NCI-H1105 treated with DMSO at 0.1 percent for 48 hours (cell line): ENCODE measurements at places on chromosomes 7 and 10.

GRCh38 chr10:71878327-71879034, 27.4 kb upstream of the PSAP start:
- no peak for DNase-seq

DNA sequence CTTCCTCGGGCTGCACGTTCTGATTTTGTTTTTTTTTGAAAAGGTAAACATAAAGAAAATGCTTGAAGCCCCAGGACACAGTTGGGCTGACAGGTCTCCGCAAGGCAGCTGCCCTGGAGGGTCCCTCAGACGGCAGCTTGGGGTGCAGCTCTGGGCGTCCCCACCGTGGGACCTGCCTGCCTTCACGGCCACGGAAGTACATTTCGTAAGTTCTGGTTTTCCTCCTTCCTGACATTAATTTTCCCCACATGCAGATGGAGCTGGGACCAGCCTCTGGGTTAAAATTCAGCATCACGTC, 491.0 kb downstream of the DNAJB6 start:
- no peak for DNase-seq

- no peak for DNase-seq
Observed at GRCh38 chr7:20790375-20790774, 3.7 kb upstream of the SP8 start.

GRCh38 chr10:71796749-71797405, 23.6 kb upstream of the VSIR start:
- no peak for DNase-seq

- no peak for DNase-seq
Observed at GRCh38 chr7:3094701-3095445, 51.2 kb upstream of the CARD11 start.

DNA sequence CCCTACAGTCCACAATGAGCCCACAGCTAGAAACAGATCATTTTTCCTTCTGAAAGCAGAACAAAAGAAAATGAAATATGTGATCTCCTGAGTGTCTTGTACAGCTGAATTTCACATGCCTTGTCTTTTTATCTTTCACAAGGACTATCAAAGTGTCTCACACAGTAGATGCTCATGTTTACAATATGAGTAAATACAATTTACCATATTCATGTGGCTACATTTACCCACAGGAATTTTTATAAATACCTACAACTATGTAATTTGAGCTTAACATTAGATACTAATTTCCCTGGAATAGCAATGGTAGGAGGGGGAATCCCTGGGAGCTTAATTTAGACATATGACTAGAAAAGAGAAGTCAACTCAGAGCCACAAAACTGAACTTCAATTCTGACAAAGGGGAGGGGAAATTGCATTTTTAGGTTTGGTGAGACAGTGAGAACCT, 186.2 kb downstream of the MACC1 start:
- DNase-seq: no peak

DNA sequence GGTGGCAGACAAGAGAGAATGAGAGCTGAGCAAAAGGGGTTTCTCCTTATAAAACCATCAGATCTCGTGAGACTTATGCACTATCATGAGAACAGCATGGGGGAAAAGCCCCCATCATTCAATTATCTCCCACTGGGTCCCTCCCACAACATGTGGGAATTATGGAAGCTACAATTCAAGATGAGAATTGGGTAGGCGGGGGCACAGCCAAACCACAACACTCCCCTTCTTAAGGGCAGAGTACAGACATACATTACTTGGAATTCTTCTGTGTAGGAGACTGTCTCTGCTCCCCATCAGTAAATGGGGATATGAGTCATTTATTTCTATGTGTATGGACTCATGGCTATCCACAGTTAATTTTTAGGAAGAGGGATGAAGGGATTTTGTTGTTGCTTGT, 31.2 kb downstream of the FAM171A1 start:
- no peak for DNase-seq
